Cardiac septum (tissue), 1 donor: ENCODE measurements at places on chromosomes 11 and 22.
A peak's percentile ranks its signal among the peaks of the same experiment; 100 is the strongest.

DNA sequence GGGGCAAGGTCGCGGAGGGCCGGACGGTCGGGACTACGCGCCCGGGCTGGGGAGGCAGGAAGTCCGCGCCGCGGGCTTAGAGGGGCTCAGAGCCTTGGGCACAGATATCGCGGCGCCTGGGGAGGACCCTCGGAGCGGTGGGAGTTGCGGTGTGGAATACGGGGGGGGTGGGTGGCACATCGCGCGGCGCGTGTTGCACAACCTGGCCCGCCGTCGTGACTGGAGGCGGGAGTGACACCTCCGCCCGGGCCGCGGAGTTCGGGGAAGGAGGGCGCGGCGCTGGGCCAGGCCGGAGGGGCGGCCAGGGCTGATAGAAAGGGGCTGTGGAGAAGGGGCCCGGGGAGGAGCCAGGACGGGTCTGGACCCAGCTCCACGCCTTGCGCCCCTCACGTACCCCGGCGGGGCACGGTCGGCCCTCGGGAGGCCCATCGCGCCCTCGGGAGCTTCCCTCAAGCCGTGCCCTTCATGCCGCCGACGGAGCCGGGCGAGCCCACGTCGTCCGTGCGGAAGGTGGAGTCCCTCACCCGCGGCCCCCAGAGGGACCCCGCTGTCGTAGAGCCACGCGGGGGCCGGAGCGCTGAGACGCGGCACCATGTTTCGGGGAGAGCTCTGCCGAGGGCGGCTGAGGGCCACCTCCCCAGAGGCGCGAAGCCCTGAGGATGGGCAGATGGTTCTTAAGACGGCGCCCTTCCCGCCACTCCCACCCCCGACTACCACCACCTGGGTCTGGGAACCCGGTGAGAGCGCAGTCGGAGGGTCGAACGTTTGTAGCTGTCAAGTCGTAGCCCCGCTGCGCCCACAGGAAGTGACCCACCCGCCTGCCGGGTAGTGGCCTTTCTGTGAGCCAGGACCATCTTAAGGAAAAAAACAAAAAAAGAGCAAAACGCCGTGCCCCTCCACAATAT, 729 bp downstream of the IL17RA start:
- DNase-seq: no peak

DNA sequence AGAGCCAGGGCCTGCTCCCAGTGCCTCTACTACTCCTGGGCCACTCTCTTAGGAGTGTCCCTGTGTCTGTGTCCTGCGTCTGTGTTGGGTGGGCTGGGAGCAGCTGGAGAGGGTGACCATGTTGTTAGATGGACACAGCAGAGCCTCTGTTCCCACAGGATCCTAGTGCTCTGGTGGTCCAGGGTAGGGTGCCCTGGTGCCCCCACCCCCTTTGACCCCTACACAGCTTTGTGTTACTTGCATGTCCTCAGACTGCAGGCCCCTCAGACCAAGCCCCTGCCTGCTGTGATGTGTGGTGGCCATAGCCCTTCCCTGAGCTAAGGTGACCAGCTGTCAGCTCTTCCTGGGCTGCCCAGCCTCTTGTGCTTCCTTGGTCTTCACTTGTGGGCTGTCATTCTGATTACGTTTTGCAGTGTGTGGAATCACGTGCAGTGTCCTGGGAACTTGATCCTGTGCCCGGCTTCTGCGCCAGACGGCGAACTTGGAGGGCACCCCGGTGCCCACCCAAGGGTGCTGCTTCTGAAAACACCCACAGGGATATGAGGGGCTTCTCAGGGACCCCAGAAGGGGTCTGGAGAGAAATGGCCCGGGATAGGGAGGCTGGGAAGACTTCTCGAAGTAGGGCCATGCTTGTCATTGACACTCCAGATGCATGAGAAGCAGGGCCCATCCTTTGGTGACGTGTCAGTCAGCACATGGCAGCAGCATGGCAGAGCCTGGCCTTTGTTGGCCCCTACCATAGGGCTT, 1.5 kb downstream of the TANGO2 start:
- DNase-seq: no peak

DNA sequence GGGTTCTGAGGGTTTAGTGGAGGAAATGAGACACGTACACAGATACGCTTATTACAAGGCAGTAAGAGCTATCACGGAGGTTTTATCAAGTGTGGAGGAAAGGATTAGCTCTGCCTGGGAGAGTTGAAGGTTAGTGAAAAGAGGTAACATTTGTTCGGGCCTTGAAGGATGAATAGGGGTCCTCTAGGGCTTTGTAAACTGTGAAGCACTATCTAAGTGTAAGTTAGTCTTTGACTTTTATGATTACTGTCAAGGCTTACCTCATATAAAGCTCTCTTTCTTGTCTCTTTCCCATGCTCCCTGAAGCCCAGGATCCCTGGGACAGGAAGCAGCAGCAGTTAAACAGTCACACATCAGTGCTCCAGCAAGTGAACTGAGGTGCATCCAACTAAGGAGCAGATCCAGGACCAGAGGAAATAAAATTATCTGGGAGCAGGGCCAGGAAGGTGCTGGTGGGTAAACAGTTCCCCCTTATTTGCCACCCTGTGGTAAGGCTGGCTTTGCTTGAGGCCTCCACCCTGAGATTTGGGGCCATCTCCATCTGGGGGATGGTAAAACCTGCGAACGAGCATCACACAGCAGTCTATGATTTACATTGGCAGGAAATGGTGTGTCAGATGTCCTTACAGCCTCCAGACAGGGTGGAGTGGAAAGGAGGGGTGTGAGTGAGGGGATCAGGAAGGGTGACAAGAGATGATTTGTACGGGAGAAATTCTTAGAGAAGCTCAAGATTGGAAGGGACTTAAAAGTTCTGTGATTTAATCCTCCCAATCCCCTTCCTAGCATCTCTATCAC, 27.2 kb downstream of the GVQW3 start:
- no peak for DNase-seq

GRCh38 chr11:117663821-117664220, 133.2 kb downstream of the DSCAML1 start:
- DNase-seq: no peak

GRCh38 chr11:719214-720016, 13.4 kb downstream of the EPS8L2 start:
- no peak for DNase-seq

GRCh38 chr22:25212337-25212736, 7.1 kb upstream of the CRYBB2 start:
- DNase-seq: no peak

DNA sequence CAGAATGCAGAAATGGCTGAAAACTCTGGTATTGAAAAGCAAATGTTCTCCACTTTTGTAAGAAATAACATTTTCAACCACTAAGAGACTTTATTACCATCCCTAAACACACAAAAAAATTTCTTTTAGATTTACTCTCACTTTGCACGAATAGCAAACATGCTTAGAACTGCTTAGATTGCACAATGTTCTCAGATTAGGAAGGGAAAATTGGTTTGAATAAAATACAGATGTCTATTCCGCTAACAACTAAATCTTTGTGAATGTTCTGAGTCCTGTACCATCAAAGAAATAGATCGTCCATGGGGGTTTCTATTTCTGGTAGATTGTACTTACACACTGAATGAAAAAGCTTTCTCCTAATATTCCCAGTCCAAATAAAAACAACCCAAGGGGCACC, 40.1 kb downstream of the BDNF start:
- no peak for DNase-seq

GRCh38 chr11:71213696-71214552, 38.5 kb downstream of the SHANK2 start:
- DNase-seq: peak; percentile 49

DNA sequence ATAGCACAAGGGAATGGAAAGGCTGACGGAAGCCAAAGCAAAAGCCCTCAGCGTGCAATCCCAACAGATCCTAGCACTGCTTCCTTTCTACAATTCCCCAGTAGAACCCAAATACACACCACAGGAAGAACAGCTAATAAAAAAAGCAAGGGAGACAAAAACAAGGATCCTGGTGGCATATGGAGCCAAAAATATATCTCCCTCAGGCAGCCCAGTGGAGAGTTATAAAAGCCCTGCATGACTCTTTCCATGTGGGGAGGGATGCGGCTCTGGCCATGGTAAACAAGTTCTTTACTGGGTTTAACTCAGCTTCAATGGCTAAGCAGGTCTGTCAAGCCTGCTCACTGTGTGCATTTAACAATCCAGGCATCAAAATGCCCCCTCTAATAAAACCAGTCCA, 88.1 kb downstream of the PIWIL4 start:
- DNase-seq: no peak

- DNase-seq: peak; percentile 78
Observed at GRCh38 chr11:69700278-69701140, 3.3 kb downstream of the FGF19 start.

- peak; percentile 78 for DNase-seq
Observed at GRCh38 chr11:46119352-46120216, 1.7 kb downstream of the PHF21A start.

DNA sequence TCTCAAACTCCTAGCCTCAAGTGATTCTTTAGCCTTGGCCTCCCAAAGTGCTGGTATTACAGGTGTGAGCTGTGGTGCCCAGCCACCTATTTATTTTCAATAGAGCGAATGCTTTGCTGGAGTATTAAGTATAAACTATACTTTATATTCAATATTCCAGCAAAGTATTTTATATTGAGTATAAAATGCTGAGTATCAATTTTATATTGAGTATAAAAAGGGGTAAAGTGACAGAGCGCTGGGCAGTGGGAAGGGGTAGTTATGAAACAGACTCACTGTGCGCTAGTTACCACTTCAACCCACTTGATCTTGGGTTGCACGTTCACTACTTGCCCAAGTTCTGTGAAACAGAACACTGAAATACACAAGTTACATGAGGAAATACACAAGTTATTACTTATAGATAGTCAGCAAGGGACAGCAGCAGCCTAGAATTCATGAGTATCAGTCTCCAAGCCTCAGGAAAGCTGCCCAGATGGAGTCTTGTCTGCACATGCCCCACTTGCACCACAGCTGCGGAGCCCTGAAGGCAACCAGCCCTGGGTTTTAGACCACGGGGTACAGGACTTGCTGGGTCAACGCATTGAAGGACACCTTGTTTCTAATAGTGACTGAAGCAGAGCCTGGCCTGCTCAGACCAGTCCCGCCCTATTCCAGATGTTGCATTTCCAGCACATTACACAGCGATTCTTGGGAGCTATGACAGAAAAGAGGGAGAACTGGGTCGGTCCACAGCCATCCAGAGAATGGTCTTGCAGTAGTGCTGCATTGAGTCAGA, 51.6 kb upstream of the SYT13 start:
- no peak for DNase-seq

DNA sequence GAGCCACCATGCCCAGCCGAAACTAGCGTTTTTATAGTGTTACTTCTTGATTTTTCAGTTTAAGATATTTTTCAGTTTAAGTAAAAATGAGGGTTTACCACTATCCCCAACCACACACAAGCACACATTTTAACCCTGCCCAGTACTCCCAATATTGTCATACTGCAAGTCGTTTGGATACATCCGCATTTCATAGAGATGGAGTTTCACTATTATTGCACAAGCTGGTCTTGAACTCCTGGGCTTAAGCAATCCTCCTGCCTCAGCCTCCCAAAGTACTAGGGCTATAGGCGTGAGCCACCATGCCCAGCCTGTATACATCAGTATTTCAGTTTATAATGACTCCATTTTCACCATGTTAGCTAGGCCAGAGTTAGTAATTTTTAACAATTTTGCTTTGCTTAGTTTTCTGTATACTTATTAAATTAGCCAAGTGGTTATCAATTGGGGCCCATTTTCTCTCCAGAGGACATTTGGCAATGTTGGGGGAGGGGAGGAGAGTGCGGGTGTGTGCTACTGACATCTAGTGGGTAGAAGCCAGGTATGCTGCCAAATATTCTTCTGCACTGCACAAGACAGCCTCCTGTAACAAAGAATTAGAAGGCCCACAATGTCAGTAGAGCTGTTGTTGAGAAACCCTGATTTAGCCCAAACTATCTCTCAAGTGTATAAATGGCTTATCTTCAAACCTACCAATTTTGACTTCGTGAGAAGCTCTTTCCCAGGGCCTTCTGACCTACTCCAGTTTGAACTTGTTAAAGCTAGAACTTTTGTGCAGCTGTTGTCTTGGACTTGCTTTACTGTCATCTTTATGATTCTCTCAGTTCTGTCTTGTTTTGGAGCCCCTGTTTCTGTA, 7.3 kb downstream of the USP47 start:
- no peak for DNase-seq

DNA sequence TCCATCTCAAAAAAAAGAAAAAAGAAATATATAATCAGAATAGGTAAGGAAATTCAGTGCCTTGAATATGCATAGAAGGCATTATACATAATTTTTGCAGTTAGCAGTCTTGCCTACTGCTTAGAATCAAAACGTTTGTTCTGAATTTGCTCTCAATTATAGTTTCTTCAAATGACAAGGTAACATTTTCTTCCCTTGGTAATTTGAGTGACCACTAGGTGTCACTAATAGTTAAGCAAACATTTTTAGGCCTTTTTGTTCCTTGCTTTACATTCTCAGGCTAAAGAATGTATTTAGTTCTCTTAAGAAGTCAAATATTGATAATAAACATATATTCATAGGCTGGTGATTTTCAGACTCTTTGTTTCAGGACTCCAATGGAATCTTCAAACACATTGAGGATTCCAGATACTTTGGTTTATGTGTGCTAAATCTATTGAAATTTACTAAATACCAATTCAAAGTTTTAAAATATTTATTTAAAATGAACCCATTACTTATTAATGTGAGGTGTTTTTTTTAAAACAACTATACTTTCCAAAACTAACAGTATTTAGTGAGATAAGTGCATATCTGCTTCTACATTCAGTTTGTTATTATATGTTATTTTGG, 55.0 kb upstream of the DEPDC7 start:
- no peak for DNase-seq

- DNase-seq: no peak
Observed at GRCh38 chr11:16946477-16947282, 67.5 kb downstream of the PLEKHA7 start.

DNA sequence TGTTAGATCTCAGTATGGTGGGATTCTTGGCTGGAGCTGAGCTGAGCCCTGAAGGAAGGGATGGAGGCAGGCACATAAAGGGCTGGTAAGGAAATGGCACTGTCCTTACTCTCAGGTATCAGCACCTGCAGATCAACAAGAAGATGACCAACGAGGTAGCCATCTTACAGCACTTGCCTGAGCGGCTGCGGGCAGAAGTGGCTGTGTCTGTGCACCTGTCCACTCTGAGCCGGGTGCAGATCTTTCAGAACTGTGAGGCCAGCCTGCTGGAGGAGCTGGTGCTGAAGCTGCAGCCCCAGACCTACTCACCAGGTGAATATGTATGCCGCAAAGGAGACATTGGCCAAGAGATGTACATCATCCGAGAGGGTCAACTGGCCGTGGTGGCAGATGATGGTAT, 2.4 kb downstream of the CNGA4 start:
- DNase-seq: no peak

GRCh38 chr11:66834943-66835342, 8.3 kb upstream of the RCE1 start:
- no peak for DNase-seq

DNA sequence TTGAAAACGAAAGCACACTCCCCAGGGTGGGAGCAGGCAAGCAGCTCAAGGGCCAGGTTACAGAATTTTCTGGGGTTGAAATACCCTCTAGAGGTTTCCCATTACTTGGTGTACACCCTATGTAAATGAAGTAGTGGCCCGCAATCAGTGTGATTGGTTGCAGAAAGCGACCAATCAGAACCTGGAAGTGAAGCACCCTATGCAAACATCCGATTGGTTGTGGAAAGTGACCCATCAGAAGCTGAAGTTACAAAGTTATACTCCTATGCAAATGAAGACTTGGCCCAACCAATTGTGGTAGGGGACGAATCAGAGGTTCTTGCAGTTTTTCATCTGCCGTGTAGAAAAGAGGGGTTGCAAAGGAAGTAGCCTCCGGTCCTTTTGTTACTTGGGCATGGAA, 19.2 kb downstream of the PRR5 start:
- no peak for DNase-seq
